ENCODE measurements at places on chromosomes 3 and 15.

- DNase-seq, result no peak
Observed at GRCh38 chr15:35427091-35427490, 118.9 kb downstream of the DPH6 start.

GRCh38 chr3:133945381-133946095, 49.9 kb upstream of the RAB6B start:
- DNase-seq, result no peak

DNA sequence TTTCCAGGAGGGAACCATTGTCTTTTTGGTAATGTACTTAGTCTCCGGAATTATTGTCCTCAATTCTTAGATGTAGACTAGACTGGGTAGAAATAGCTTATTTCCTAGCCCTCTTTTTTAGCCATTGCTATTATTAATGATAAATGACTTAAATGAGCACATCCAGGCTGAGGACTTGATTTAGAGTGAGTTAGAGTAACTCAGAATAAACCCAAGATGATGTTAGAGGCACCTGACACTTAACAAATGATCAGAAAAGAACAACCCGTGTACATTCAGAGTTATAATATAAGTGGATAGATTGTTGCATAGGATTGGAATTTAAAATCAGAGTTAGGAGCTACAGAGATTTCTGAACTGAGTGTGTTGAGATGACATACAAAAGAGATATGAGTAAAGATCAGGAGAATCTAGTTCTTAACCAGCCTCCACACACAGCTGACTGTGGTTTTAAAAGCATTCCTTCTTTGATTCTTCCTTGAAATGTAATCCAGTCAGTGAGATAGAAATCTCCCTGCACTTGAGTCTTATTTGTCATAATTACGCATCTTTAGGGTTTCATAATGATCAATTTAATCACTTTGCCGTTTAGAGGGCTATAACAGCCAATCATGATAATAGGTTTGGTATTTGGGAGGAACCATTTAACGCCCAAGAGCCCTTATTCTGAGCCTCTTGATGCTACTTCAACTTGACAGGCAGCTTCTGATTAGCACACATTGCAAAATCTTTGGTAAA, 366.5 kb downstream of the GAP43 start:
- DNase-seq, result no peak

- DNase-seq, result no peak
Observed at GRCh38 chr15:52559575-52559974, 9.3 kb downstream of the ARPP19 start.

- DNase-seq, result no peak
Observed at GRCh38 chr3:117681619-117682018, 972.0 kb downstream of the TUSC7 start.

DNA sequence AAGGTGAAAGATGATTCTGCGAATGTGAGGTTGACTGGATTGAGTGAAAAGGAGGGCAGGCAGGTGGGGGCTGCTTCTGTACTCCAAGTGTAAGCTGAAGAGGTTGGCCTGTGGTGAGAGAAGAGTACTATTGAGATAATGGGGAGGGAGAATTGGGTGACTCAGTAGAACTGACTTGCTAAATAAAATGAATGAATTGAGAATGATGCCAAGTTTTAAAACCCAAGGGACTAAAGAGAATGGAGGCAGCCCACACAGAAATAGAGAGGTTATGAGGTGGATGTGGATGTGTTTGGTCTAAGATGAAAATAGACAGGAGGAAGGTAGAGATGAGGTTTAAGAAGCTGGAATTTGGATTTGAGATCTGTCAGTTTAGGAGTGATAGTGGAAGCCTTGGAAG, 5.9 kb downstream of the MME start:
- no peak for DNase-seq
